ENCODE measurements at places on chromosomes 5 and 9. TPM values are rescaled to one million over a fixed set of nuclear protein-coding genes. Genes with fewer than 3 reads are reported as not detected.

The DBH gene
- total RNA-seq: not detected

The FAM163B gene
- total RNA-seq: under 0.01 TPM

The NOXA1 gene
- total RNA-seq: 4.6 TPM

The FNIP1 gene
- total RNA-seq: 45.8 TPM

The PDE6A gene
- total RNA-seq: under 0.01 TPM

The LURAP1L gene
- total RNA-seq: 0.27 TPM

The COL23A1 gene
- 0.27 TPM for total RNA-seq

The CCDC192 gene
- not detected for total RNA-seq

The PPIC gene
- not detected for total RNA-seq

The SLC25A2 gene
- 0.54 TPM for total RNA-seq

The TSSK1B gene
- total RNA-seq: not detected

The FOXD4L6 gene
- under 0.01 TPM for total RNA-seq

The ISL1 gene
- not detected for total RNA-seq

The CXXC5 gene
- total RNA-seq: 317 TPM

The STK32A gene
- not detected for total RNA-seq

The RRAGA gene
- 33.7 TPM for total RNA-seq
